Aorta (tissue), 5 donors: ENCODE measurements at places on chromosomes 11 and 22. TPM values are rescaled to one million over a fixed set of nuclear protein-coding genes. Genes with fewer than 3 reads are reported as not detected.

OR6T1 gene
- polyA plus RNA-seq = not detected

MAP6 gene
- 16.7 TPM for polyA plus RNA-seq

NXPE1 gene
- 6.3 TPM for polyA plus RNA-seq

GLYATL2 gene
- not detected for polyA plus RNA-seq

PATE2 gene
- not detected for polyA plus RNA-seq

NLRP10 gene
- not detected for polyA plus RNA-seq

RIBC2 gene
- not detected for polyA plus RNA-seq

AGBL2 gene
- 1.6 TPM for polyA plus RNA-seq

NOX4 gene
- 51.0 TPM for polyA plus RNA-seq

ZBTB16 gene
- 32.9 TPM for polyA plus RNA-seq

RDX gene
- polyA plus RNA-seq = 22.6 TPM

KDM4D gene
- polyA plus RNA-seq = 0.31 TPM

ME3 gene
- 41.0 TPM for polyA plus RNA-seq

ROM1 gene
- polyA plus RNA-seq = 33.9 TPM

KDM4E gene
- not detected for polyA plus RNA-seq
